ENCODE measurements at places on chromosomes 16 and 17.

GRCh38 chr17:2374549-2375285 is 26.1 kb downstream of the MNT start:
- no peak for DNase-seq

DNA sequence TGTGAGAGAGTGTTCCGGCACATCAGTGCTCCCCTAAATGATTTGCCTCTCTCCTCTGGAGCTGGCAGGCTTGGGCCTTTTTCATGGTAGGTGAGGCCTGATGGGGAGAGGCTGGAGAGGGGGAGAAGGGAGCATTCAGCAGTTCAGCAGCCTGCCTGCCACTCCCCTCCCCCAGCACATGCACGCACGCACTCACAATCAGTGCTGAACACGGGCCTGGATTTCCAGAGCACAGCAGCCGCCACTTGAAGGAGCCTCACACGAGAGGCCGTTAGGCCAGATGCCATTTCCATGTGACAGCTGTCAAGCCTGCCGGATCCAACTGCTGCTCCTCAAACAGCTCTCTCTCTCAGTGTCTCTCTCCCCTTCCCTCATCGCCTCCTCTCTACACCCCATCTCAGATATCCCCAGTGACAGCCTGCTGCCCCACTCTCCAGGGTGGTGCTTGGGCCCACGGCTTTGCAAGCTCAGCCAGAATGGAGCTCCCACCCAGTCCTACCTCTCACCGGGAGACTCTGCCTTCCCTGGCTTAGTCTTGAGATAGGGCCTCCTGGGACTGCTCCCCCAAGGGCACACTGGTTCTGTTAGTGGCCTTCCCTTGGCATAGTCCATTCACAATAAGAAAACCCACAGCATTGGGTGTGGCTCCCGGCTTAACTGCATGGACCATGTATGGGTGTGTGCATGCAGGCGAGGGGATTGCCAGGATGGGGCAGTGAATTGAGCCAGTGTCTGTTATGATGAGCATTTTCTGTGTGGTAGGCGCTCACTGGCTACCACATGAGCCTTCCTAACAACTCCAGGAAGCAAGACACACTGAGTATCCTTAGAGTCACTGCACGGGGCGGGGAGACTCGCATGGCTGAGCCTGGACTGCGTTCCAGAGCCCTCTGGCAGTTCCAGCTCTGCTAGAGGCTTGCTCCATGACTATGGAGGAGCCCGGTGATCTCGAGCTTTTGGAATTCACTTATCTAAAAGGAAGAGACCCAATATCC is 226.2 kb downstream of the CCDC182 start:
- no peak for DNase-seq

DNA sequence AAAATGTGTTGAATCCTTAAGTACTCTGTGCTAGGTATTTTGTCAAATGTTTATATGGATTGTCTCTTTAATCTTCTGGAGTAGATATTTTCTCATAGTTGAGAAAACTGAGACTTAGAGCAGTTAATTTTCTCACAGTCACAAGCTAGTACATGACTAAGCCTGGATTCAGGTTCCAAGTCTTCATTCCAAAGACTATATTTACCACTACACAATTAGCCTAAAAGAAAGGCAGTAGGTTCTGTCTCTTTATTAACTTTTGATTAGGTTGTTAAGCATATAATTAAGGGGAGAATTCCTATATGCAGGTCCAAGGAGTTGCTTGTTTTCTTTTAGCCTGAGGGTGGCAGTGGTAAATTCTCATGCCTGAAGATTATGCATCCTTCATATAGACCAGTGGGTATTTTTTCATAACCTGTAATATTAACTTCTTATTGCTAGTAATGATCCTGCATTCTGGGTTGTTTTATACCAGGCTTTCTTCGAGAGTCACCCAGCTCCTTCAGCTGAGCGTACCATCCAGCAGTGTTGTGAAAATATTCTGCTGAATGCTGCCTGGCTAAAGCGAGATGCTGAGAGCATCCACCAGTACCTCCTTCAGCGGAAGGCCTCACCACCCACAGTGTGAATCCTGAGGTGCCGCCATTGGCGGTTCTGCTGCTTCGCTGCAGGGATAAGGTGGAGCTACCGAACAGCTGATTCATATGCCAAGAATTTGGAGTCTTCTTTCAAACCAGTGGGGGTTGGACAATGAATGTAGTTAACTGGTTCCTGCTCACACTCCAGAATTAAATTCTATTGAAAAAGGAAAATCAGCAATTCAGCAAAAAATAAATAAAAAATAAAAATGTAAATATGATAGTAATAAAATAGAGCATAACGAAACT is 28.2 kb upstream of the KPNB1 start:
- no peak for DNase-seq

DNA sequence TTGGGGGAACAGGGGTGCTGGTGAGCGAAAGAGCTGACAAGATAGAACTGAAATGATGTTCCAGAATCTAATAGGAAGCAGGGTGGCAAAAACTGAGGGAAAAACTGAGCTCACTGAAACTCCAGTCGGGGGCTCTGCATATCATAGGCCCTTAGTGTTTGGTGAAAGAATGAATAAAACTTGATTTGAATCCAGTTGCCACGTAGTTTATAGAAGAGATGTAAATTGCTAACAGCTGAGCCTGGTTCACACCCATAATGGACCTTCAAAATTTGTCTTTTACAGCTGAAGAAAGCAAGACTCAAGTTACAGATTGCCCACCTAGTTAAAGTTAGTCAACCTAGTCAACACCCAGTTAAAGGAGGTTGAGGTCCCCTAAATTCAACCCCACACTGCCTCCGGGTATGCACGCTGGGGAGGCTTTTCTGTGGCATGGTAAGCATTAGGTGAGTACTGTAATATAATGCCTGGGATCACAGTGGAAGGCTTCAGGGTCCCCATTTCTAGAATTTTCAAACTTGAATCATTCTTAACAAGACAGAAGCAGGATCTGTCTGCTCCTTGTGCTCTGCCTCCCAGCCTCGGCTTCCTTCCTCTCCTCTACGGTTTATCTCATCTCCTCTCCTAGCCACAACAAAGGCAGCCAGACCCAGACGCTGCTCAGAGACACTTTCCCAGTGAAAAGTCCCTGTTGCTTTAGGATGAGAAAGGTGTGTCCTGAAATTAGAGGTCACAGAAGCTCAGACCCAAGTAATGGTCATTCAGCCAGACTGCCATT is 26.9 kb upstream of the SUPT4H1 start:
- no peak for DNase-seq

DNA sequence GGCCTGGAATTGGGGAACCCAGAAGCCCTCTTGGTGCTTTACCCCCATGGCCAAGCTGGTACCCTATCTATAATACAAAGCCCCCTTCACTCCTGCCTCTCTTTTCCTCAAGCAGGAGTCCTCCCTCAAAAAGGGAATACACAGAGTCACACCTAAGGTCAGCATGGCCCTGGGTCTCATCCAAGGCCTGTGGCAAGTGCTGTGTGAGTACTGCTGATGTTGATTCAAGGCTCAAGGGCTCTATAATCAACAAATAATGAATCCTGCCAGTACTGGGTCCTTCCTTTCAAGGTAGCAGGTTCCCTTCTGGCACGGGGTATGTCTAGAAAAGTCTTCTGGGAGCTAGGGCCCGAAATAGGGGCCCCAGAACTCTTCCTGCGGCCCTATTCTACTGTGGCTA is 187.3 kb downstream of the CYB561 start:
- no peak for DNase-seq

GRCh38 chr17:9220398-9221146 is 199.3 kb downstream of the NTN1 start:
- DNase-seq, result no peak

DNA sequence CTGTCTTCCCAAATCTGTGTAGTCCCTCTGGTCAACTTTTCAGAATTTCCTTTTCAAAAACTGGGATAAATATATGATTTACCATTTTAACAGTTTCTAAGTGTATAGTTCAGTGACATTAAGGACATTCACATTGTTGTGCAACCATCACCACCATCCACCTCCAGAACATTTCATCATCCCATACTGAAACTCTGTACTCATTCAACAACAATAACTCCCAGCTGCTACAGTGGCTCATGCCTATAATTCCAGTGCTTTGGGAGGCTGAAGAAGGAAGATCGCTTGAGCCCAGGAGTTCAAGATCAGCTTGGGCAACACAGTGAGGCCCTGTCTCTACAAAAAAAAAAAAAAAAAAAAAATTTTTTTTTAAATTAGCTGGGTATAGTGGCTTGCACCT is 131.0 kb downstream of the AATF start:
- DNase-seq, result no peak

- DNase-seq, result peak; percentile 86
Observed at GRCh38 chr17:75205037-75205792, at the start of gene NUP85. Gene NUP85, plus strand, starts transcription at chr17:75205679. Its CDS starts 83 bp downstream, at chr17:75205762.

- no peak for DNase-seq
Observed at GRCh38 chr17:8856869-8857575, 10.5 kb downstream of the PIK3R6 start.

GRCh38 chr17:9936095-9936494 is 31.0 kb upstream of the RCVRN start:
- no peak for DNase-seq

GRCh38 chr17:41965694-41966462 is 717 bp upstream of the CNP start:
- DNase-seq, result peak; percentile 41

DNA sequence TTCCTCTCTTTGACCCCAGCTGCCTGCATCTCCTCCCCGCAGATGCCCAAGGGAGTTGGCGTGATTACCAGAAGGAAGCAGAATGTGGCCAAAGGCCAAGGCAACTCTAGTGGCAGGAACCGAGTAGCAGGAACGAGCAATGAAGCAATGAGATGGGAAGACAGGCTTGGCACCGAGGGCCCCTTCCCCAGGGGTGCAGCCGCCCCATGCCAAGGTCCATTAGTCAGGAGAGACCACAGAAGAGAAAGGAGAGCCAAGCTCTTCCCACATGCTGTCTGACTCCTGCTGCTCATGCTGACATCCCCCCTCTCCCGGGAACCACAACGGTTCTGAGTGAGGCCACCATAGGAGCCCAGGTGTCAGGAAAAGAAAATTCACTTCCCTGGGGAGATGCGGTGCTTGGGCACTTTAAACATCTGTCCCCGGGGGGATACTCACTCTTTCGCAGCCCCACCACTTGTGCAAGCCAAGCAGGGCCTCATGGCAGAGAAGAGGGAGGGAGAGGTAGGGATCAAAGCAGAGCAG is 67.4 kb downstream of the MYO18A start:
- DNase-seq, result no peak

- DNase-seq, result no peak
Observed at GRCh38 chr17:38735161-38735997, 5.2 kb downstream of the CISD3 start.

DNA sequence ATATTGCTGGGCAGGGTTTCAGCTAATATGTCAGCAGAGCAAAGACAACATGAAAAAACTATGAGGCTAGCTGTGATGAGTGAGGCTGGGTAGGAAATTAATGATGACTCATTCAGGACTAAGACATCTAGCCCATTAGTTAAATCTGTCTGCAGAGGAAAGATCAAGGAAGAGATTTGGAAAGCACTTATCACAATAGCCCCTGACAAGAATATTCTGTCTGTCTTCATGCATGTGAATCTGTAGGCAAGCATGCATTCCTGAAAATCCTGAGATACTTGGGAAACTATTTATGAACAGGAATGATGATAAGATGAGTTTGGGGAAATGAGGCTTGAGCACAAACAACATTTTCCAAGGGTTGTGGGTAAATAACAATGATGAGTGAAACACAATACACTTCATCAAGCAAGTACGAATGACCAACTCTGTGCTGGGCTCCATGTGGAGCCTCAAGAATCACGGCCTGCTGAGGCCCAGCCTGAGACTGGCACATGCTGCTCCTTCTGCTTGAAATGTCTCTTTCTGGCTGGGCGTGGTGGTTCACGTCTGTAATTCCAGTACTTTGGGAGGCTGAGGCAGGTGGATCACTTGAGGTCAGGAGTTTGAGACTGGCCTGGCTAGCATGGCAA is 96.5 kb upstream of the ASIC2 start:
- no peak for DNase-seq

DNA sequence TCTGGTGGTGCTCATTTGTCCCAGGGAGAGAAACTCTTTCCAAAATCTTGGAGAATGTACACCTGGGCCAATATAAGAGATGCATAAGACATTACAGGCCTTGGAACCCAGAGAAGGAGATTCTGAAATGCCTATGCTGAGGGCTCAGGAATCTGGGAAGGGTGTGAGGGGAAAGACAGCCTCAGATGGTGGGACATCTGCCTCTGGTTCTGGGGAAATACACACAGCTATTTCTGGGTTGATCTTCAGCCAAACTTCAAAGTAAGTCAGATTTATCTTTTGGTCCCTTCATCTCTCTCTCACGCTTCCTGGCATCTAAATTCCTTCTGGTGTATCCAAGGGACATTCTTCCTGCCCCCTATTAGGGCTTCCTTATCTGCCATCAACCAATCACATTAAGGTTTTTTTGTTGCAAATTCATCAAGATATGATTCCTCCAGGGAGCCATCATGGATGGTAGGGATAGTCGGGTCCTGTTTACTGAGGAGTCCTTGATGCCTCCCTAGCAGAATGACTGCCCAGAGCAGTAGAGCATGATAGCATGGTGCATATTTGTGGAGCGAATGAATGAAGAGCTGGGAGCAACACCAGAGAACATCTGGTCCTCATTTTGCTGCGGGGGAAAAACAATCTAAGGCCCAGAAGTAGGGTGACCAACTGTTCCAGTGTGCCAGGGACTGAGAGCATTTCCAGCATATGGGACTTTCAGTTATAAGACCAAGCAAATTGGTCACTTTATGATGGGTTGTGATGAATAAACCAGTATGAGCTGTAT is 35.7 kb upstream of the DYNLL2 start:
- DNase-seq, result no peak

DNA sequence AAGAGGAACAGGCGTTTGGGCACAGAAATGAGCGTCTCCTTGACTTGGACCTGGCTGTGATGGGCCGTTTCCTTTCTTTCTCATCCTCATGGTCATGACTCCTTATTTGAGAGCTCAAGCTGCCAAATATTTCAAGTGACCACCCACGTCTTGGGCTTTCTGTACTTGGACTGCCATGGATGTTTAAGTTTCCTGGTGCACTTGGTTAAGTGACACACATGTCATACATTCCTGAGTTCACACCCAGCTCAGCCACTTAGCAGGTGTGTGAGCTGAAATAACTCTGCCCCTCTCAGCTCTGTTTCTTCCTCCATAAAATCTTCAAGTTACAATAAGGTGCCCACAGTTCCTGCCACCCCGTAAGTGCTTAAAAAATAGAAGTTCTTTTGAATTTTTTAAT is 114.5 kb downstream of the CLEC16A start:
- no peak for DNase-seq

GRCh38 chr16:6286176-6286575 is 1046.5 kb upstream of the RBFOX1 start:
- no peak for DNase-seq

Measured in stimulated activated CD8-positive, alpha-beta memory T cell treated with anti-CD3 and anti-CD28 coated beads, Interleukin-7, amount 100 ng/mL, for 48 hours (primary cell).